ENCODE measurements at places on chromosomes 11 and 22. TPM values are rescaled to one million over a fixed set of nuclear protein-coding genes. Genes with fewer than 3 reads are reported as not detected.
A peak's percentile ranks its signal among the peaks of the same experiment; 100 is the strongest.

DNA sequence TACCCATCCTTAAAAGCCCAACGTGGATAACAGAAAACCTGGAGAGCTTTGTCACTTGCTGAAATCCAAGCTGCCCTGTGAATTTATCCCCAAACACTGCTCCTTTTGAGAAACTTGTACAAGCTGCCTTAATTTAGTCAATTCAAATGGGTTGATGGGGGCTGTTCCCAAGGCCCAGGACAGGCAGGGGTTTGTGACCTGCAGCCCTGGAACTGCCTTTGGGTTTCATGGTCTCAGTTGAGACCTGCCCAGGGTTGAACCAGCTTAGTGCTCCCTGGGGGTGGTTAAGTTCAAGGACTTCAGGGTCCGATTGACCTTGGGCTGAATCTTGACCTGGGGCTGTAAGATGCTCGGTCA is 112.1 kb upstream of the OR4B1 start:
- no peak for DNase-seq

- no peak for DNase-seq
Measured at GRCh38 chr11:125199915-125200314, 35.4 kb downstream of the PKNOX2 start.

GRCh38 chr11:13335319-13335718 is 57.7 kb downstream of the BMAL1 start:
- peak; percentile 83 for DNase-seq

- DNase-seq: no peak
Measured at GRCh38 chr22:32222991-32223390, 18.1 kb upstream of the RFPL2 start.

DNA sequence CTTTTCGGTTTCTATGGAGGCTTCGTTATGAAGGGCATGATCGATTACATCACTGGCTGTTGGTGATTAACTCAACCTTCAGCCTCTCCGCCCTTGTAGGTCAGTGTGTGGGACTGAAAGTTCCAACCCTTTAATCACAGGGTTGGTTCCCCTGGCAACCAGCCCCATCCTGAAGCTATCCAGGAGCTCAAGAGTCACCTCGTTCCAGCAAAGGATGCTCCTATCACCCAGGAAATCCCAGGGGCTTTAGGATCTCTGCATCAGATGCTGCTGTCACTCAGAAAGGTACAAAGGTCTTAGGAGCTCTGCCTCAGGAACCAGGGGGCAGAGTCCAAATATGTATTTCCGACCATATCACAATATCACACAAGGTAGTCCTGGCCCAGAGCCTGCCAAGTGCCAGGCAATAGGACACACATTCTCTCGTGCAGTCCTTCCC is 123.5 kb upstream of the PARVA start:
- DNase-seq: no peak

DNA sequence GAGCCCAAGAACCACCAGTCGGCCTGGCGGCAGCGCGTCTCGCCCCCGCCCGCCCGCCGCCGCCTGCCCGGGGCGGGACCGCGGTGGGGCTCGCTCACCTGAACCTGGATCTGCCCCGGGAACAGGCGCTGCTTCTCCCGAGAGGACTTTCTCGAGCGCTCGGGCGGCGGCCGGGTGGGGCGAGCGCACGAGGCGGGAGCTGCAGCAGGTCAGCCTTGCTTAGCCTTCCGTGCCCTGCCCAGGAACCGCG is 133 bp downstream of the MYH9 start:
- DNase-seq: no peak

DNA sequence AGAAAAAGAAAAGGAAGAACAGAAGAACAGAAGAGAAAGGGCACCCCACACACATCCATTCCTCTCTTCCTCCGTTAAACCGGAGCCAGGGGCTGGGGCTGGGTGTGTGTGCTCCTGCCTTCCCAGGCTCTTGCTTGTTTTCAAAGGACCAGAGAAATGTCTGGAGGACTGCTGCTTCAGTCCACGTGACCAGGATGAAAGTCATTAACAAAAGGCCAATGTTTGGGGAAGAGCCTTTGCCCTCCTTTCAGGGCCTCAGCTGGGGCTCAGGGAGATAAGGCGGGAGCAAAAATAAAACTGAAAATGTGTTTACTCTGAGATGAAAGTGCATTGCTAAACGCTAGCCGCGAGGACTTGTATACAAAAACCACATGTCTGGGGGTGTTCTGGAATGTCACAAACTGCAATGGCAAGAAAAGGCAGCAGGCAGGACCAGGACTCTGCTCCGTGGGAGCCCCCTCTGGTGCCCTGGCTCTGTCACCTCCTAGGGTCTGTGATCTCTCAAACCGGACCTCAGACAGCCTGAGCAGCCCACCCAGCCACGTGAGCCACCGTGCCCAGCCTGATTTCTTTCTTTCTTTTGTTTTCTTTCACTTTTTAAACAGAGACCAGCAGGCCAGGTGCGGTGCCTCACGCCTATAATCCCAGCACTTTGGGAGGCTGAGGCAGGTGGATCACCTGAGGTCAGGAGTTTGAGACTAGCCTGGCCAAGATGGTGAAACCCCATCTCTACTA is 31.6 kb upstream of the MYH9 start:
- no peak for DNase-seq

DNA sequence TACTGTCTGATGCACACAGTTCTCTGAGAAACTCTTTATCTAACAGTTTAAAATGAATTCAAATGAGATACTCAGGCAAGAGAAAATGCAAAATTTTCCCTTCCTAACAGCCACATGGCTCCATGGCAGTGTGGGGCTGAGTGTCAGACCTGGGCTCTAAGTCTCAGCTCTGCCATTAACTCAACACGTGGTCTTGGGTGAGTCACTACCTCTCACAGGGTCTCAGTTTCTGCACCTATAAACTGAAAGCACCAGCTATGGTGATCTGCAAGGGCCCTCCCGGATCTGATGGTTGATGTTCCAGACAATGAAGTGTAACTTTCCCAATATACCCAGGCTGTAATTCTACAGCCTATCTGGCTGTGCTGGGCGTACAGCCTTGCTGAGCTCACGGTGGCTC is 70.5 kb downstream of the KCNC1 start:
- DNase-seq: no peak

- no peak for DNase-seq
Measured at GRCh38 chr11:26878959-26879581, 114.8 kb upstream of the FIBIN start.

Gene OR51B4
- total RNA-seq: not detected

Gene CLCF1
- 0.45 TPM for total RNA-seq

Gene RAB36
- 0.46 TPM for total RNA-seq

Gene OR51B2
- not detected for total RNA-seq

Measured in activated CD4-positive, alpha-beta memory T cell treated with anti-CD3 and anti-CD28 coated beads for 36 hours (primary cell).